KBM-7 (cell line): ENCODE measurements at places on chromosomes 2 and 18.

DNA sequence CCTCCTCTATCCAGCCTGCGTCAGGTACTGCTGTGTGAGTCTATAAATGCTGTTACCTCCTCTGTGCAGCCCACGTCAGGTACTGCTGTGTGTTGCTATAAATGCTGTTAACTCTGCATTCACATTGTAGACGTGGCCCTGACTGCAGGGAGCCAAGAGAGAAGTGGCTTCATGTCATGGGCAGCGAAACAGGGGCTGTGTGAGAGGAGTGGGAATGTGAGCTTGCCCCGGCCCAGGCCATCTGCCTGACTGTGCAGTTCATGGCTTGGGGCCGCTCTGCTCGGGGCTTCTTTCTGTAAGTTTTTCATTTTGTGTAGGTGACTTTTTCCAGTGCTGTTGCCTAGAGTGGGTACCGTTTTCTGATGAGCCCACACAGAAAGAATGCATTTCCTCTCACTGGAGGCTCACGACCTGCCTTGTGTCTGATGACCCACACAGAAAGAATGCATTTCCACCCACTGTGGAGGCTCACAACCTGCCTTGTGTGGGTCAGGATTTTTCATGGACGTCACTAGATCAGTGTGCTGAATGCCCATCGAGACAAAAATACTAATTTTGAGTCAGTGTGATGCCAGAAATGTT, 104.5 kb downstream of the SNTG2 start:
- no peak for DNase-seq

DNA sequence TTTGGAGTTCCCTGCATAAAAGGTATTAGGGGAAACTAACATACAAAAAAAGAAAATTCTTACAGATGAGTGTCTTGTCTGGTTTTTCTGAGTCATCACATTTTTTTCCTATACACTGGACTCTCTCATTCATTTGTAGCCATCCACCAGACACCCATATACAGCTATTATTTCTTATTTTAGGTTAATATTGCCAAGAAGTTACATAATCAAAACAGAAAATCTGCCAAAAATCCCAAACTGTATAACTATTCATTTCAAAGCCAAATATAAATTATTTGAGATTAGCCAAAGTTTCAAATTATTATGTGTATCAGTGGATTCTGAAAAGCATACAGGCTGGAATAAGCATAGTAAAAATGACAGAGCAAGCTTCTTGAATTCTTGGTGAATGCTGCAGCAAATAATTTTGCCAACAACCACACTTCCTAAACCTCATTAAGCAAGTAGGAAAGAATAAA, 191.2 kb downstream of the NCKAP5 start:
- no peak for DNase-seq

GRCh38 chr2:148721520-148721931, 77.0 kb downstream of the EPC2 start:
- peak; percentile 12 for DNase-seq

GRCh38 chr2:214737188-214737587, 72.3 kb downstream of the BARD1 start:
- no peak for DNase-seq

DNA sequence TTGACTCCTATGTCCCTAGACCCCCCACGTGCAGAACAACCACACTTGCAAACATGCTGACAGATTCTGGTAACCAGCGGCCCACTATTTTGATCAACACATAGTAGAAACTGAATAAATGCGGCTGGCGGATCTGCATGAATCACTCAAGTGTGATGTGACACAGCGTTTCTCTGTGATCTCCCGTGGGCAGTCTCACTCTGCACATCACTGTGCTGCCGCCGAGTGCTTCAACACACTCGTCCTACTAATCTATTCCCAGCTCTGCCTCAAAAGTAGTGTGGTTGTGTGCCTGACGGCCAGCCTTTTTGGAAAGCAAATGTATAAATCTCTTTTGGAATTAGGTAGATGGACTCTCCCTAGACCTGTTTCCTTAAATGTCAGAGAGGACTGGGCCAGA, 37.3 kb upstream of the TMEM182 start:
- no peak for DNase-seq
